ENCODE measurements at places on chromosomes 7 and 10.
A peak's percentile ranks its signal among the peaks of the same experiment; 100 is the strongest.

DNA sequence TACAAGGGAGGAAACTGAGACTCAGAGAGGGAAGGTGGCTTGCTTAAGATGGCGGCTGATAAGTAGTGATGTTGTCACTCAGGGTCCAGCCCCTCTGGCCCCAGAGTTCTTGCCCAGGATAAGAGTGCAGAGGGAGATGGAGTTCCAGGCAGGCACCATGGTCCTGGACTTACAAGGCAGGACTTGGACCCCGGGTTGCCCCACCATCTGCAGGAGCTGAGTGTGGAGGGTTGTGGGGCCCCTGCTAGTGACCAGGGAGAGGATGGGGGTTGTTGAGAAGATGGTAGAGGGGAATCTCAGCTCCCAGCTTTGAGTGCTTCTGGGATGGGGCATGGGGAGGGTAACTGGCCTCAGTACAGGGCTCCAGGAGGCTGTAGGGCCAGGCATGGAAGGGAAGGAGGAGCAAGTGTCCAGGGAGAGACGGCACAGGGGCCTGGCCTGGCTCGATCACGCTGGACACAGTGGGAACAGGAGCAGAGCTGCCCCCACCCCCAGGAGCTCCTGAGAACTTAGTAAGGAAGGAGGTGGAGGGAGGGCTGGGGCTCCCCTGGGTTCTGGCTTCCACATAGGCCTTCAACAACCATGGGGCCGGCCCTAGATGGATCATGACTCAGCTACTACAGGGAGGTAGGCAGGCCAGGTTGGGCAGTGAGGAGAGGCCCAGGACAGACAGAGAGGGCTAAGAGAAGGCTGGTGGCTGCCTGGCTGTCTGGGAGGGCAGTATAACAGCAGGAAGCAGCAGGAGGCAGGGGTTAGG is 28.2 kb downstream of the PPIF start:
- DNase-seq = no peak

DNA sequence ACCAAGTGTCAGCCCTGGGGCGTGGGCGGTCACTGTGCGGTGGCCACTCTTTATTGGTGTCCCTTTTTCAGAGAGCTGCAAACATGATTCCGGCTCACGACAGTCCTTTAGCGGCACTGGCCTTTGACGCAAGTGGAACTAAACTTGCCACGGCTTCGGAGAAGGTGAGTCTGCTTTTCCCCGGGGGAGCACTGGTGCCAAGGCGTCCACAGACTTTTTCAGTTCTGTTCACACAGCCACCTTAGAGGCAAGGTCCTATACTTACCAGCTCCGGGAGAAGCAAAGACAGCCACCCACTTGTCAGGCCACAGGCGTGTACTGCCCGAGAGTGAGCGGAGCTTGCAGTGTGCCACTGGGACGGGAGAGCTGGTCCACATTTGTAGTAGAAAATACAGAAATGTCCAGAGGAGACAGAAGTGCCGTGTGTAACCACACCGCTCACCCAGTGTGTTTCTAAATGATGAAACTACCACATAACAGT is 27.9 kb downstream of the WIPI2 start:
- no peak for DNase-seq

- peak; percentile 63 for DNase-seq
Measured at GRCh38 chr10:21195252-21195651, 298.1 kb upstream of the NEBL start.

DNA sequence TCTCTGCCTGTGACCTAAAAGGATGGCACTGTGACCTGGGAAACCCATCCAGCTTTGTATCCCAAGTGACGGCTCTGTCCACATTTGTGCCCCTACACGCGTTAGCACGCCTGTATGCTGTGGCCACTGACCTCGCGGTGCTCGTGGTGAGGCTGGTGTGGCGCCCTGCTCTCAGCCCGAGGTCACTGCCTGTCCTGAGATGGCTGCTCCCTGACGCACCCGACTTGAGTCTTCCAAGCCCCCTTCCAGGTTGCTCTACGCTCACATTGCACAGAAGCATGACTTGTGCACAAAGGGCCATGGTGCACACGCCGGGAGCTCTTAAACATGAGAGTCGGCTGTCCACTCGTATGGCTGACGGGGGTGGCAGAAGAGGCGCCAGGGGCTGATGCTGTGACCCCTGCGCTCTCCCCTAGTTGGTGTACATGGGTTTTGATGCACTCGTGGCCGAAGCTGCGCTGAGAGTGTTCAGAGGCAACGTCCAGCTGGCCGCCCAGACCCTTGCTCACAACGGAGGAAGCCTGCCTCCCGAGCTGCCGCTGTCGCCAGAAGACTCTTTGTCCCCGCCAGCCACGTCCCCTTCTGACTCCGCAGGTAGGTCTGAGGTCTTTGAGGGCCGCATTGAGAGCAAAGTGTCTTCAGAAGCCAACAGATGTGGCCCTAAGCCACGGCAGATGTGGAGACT is 33.5 kb downstream of the WDR86 start:
- DNase-seq = no peak

GRCh38 chr7:113246738-113247137 is 128.4 kb upstream of the SMIM30 start:
- DNase-seq = no peak

DNA sequence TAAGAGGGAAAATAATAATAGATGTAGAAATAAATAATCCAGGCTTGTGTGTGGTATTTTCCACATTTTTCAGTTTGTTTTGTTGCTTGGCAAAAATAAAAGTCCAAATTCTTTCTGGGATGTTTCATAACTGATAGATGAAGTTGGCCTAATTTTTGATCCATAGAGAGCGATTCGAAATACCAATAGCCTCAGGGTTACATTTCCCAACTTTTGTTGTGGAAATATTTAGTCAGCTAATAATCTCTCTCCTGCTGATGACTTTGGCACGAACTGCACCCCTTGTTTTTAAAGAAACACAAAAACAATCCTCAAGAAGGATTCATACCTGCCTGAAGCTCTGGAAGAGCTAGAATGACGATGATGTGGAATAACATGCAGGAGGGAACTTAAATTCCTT is 483.2 kb downstream of the ADRA2A start:
- no peak for DNase-seq

DNA sequence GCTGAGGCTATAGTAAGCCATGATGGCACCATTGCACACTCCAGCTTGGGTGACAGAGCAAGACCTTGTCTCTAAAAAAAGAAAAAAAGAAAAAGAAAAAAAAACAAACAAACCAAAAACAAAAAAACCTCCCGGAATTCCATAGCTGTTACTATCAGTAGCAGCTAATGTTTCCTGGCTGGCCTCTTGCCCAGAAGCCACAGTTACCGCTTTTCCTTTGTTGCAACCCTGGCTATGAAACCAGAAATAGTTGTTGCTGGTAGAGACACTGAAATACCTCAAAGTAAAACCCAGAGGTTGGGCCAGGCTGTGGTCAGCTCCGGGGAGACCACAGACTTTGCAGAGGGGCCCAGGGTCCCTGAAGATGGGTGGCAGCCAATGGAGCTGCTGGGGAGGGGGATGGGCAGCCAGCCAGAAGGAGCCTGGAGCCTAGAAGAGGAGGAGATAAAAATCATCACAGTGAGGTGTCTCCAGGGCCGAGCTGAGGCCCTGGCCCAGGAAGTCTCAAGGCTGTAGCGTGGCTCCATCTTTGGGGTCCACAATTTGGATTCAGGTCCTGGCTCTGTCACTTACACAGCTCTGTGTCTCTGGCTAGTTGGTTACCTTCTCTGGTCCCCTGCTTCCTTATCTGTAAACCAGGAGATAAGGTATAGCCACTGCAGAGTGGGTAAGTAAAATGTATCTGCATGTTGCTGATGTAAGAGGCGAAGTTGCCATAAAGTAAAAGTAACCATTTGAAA is 3.4 kb upstream of the CHST12 start:
- no peak for DNase-seq

- DNase-seq = no peak
Measured at GRCh38 chr7:41578700-41579099, 124.2 kb downstream of the INHBA start.

DNA sequence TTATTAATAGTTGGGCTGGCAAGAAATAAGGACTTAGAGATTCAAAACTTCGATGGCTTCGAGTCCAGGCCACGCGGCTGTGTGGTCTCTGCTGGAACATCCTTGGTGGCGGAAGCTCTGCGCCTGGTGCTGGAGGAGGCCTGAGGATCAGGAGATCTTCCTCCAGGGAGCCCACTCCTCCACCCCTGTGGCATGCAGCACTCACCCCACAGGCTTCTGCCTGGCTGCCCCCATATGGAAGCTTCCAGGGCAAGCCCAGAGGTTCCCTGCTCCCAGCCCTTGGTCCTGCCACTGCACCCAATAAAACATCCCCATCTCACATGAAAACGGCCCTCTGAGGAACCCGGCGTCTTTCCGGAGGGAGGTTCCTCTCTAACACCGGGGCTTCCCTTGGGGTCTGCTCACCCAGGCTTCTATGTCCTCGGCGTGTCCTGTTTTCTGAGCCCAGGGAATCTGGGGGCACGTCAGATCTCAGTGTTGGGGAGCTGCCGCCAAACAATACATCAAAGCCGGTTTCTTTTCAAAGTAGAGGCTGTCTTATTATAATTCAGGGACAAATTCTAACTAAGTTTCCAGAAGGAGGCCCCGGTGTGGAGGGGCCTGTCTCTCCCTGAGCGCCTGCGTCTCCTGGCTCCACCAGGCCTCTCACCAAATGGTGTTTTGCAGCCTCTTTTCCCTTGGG is 32.4 kb downstream of the CALML3 start:
- DNase-seq = no peak

DNA sequence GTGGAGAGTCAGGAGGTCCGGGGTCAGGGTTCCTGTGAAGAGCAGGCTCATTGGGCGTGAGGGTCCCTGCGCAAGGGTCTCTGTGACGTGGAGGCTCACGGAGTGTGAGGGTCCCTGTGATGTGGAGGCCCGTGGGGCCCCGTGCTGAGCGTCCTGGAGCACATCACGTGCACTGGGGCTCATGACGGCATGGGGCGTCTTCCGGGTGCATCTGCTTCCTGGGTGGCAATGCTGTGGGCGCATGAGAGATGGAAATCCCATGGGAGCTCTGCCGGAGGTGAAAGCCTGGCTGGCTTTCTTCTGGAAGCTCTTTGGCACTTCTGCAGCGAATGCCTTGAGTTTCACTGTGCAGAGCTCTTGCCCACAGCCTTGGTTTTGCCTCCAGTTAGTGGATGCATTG is 71.4 kb downstream of the WDR37 start:
- DNase-seq = no peak

GRCh38 chr7:45863715-45864114 is 9.2 kb downstream of the CCDC201 start:
- no peak for DNase-seq

DNA sequence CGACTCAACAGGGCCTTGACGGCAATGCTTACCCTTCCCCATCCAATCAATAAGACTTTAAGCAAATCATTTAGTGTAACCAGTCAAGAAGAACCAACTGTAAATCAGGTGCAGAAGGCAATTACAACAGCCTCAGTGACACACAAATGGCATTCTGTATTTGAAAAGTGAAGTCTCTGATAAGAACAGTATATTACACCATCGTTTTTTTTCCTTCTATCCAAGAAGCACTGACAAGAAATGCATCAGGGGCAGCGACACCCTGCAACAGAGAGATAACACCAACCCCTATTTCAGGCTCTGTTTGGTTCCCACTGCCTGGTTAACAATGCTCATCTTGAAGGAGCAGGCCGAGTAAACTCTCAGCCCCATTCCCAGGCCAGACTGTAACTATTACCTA is 204.0 kb upstream of the AOAH start:
- no peak for DNase-seq

GRCh38 chr10:74049955-74050354 is 52.0 kb downstream of the VCL start:
- no peak for DNase-seq

- no peak for DNase-seq
Measured at GRCh38 chr7:27763983-27764508, 24.1 kb downstream of the TAX1BP1 start.

- DNase-seq = no peak
Measured at GRCh38 chr10:36344240-36345174, 702.4 kb upstream of the FZD8 start.

GRCh38 chr7:144050093-144050492 is 1.3 kb downstream of the OR2A5 start:
- no peak for DNase-seq

- no peak for DNase-seq
Measured at GRCh38 chr7:5692112-5692844, 89.2 kb downstream of the RNF216 start.

GRCh38 chr7:157009778-157010587 is 480 bp downstream of the MNX1 start:
- DNase-seq = no peak

GRCh38 chr7:15845461-15845860 is 159.0 kb upstream of the MEOX2 start:
- DNase-seq = peak; percentile 82

DNA sequence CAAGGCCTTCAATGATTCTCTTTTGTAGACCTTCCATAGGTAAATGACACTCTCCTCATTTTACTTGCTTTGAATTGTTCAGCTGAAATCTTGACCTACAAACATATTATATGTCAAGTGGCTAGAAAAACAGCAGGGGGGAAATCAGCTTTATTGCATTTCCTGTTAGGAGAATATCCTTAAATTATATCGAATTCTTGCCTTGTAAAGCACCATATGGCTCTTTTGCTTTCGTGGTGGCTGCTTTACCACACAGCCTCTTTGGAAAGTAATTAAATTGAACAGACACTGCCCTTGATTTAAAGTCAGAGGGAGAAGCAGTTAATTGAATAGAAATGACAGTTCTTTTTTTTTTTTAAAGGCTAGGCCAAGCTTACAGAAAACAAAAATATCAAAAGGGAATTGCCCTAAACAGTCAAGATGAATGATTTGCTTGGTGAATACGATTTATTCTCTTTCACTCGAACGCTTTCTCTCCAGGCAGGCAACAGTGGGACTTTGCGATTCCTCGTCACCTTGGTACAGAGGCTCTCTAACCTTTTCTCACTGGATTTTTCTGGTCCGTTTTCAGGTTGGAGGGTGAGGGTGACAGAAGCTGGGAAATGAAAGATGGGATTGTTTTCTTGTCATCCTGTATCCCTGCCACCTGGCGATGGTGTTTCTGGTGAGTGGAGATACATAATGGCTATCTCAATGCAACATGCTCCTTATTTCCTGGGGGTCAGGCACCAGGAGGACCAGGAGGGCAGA is 126.0 kb downstream of the GATA3 start:
- peak; percentile 0 for DNase-seq

GRCh38 chr7:90210981-90211380 is 559 bp upstream of the STEAP2 start:
- DNase-seq = no peak

DNA sequence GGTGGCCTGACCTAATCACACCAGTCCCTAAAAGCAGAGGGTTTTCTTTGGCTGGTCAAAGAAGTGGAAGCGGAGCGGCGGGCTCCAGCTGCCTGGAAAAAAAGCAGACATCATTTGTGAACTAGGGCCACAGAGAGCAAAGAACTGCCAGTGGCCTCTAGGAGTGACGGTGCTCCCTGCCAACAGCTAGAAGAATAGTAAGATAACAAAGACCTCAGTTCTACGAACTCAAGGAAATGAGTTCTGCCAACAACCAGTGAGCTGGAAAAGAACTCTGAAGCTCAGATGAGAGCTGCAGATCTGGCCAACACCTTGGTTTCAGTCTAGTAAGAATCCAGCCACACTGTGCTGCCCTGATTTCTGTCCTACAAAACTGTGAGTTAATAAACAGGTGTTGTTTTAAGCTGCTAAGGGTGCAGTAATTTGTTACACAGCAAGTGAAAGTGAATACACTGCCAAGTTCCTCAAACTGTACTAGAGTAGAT is 178.0 kb downstream of the SRPK2 start:
- DNase-seq = no peak

All from NCI-H748 treated with DMSO at 0.1 percent for 48 hours (cell line).